Activated naive CD8-positive, alpha-beta T cell treated with anti-CD3 and anti-CD28 coated beads for 36 hours (primary cell): ENCODE measurements at places on chromosomes 7 and 10. TPM values are rescaled to one million over a fixed set of nuclear protein-coding genes. Genes with fewer than 3 reads are reported as not detected.

DNA sequence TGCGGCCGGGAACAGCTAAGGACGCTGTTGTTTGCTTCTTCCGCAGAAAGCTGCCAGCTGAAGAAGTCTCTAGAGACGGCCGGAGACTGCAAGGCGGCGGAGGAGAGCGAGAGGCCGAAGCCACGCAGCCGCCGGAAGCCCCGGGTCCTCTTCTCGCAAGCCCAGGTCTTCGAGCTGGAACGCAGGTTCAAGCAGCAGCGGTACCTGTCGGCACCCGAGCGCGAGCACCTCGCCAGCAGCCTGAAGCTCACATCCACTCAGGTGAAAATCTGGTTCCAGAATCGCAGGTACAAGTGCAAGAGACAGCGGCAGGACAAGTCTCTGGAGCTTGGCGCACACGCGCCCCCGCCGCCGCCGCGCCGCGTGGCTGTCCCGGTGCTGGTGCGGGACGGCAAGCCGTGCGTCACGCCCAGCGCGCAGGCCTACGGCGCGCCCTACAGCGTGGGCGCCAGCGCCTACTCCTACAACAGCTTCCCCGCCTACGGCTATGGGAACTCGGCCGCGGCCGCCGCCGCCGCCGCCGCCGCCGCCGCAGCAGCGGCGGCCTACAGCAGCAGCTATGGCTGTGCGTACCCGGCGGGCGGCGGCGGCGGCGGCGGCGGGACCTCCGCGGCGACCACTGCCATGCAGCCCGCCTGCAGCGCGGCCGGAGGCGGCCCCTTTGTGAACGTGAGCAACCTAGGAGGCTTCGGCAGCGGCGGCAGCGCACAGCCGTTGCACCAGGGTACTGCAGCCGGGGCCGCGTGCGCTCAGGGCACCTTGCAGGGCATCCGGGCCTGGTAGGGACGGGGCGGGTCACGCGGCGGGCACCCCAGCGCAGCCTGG is 2.4 kb downstream of the NKX2-3 start:
- peaks cover 96% of the 10 kb centered on the region for H3K27me3 ChIP-seq
- DNase-seq = no peak
- peaks cover 37% of the 10 kb centered on the region for H3K4me1 ChIP-seq
- peaks cover 2% of the 10 kb centered on the region for H3K36me3 ChIP-seq

DNA sequence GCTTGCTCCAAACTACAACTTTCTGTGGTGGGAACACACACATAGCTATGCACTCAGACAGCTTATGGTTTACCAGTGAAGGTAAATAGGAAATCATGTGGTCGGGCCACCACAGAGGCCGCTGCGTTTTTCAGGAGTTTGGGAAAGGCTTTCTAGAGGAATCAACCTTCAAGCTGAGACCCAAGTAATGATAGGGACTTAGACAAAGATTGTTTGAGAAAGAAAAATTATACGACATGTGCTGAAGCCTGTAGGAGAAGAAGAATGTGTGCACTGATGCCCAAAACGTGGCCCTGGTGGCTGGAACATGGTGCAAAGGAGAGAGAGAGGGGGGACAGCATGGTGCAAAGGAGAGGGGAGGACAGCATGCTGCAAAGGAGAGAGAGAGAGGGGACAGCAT is 61.2 kb upstream of the VIPR2 start:
- no peaks in the 10 kb centered on the region for H3K27me3 ChIP-seq
- no peaks in the 10 kb centered on the region for H3K36me3 ChIP-seq
- no peak for DNase-seq
- H3K4me3 ChIP-seq = no peak overlapping the region

- DNase-seq = no peak
- H3K4me3 ChIP-seq = no peak overlapping the region
- no peaks in the 10 kb centered on the region for H3K4me1 ChIP-seq
- no peaks in the 10 kb centered on the region for H3K27me3 ChIP-seq
- no peak overlapping the region for H3K27ac ChIP-seq
These were observed 11.5 kb upstream of the SLC29A3 start for GRCh38 chr10:71307469-71308085.

The FAS gene
- 33.4 TPM for total RNA-seq

The PNLIPRP2 gene
- total RNA-seq = not detected
